ENCODE measurements at places on chromosomes 12 and 14.

GRCh38 chr14:21197418-21198205 lies 41.7 kb upstream of the OR5AU1 start:
- DNase-seq, result no peak

DNA sequence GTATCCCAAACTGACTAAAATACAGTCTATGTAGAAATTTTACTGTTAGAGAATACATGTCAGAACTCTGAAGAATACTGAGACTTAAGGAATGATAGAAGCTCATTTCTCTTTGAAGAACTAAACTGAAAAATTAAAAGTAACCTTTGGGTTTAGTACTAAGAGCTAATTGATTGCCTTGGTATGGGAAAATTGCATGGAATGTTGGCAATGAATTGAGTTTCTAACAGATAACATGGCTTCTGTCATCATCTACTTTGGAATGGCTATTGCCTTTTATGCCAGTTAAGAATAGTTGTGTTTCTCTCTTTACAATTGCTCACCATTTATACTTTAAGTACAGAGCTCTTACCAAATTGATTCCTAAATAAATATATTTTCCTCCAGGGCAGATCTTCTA lies 308.8 kb upstream of the SYT1 start:
- DNase-seq, result no peak

DNA sequence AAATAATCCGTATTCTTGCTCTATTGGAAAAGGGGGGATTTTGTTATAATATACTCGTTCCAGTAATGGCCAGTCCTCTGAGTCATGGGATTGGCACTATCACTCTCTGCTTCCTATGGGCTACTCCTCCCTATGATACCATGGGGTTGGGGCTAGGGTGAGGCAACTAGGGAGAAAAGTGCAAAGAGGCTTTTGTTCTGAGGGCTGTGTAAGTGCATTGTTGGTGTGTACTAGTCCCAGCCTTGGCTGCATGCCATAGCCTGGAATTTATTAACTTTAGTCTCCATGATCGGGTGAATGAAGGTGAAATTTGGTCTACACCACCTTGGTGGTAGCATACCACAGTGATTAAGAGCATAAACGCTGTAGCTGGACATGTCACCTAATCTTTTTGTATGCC lies 247.6 kb downstream of the RPAP3 start:
- peak; percentile 30 for DNase-seq

DNA sequence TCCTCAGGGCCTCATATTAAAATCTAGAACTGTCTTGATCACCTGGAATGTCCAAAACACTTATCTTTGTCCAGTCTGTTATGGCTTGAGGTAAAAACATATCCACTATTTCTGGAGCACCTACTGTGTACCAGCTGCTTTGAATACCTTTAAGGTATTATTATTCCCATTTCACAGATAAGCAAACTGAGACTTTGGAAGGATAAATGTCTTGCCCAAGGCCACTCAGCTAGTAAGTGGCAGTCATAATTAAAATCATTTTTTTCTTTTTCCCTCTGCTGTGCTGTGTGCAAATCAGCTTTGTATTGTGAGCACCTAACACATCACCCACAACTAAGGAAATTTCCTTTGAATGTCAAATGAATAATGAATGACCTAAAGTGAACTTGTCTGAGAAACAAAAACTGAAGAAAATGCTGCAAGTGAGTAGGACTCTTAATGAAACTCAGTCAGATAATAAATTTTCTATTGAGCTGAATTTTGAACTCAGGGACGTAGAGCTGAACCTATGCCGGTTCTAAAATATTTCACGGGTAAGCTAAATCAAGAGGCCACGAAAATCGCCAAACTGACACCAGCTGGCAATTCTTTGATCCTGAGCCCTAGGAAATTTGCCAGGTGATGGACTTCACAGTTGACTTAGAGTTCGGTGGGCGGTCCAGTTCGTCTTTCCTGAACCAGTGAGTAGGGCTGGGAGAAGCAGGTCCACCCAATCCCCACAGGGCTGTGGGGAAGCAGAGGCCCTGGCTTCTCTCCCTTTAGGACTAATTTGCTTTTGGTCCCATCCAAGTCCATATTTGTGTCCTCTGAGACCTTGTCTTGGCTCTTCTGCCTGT lies 159.7 kb upstream of the PWP1 start:
- no peak for DNase-seq

GRCh38 chr12:107436836-107437235 lies 248.8 kb upstream of the PWP1 start:
- no peak for DNase-seq

GRCh38 chr12:2140858-2141519 lies 88.2 kb downstream of the CACNA1C start:
- no peak for DNase-seq

DNA sequence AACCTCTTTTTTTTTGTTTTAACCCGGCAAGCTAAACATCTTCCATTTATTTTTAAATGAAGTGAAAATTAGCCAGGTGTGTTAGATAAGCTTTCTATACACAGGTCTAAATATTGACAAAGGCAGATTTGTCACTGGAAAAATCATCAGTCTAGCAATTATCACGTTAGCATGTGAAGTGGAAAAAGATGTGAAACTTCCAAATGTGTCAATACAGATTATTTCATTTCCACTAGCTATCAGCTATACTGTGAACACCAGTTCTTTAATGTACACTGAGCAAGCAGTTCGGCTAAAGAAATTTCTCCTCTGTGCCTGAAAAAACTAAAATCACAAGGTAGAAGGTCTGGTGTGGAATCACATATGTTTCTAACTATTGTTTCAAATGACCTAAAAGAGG lies 96.6 kb upstream of the G2E3 start:
- DNase-seq, result no peak

GRCh38 chr12:16939871-16940306 lies 333.9 kb upstream of the LMO3 start:
- DNase-seq, result no peak

DNA sequence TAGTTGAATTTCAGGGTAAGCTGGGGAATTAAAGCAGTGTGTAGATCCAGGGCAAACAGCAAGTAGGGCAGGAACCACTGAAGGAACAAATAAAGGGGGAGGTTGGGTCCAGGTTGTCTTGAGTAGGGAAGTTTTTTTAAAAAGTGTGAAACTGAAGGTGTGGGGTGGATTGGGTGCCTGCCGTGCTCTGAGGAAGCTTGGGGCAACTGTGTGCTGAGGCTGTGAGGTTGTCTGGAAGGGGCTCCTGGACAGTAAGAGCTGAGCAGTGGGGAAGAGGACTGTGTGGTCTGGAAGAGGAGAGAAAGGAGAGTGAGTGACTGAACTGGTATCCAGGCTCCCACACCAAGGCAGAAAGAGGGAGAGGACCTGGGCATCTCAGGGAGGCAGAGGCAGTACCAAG lies 10.9 kb upstream of the GPR162 start:
- DNase-seq, result no peak

GRCh38 chr12:7601406-7601805 lies 64.3 kb downstream of the APOBEC1 start:
- no peak for DNase-seq

DNA sequence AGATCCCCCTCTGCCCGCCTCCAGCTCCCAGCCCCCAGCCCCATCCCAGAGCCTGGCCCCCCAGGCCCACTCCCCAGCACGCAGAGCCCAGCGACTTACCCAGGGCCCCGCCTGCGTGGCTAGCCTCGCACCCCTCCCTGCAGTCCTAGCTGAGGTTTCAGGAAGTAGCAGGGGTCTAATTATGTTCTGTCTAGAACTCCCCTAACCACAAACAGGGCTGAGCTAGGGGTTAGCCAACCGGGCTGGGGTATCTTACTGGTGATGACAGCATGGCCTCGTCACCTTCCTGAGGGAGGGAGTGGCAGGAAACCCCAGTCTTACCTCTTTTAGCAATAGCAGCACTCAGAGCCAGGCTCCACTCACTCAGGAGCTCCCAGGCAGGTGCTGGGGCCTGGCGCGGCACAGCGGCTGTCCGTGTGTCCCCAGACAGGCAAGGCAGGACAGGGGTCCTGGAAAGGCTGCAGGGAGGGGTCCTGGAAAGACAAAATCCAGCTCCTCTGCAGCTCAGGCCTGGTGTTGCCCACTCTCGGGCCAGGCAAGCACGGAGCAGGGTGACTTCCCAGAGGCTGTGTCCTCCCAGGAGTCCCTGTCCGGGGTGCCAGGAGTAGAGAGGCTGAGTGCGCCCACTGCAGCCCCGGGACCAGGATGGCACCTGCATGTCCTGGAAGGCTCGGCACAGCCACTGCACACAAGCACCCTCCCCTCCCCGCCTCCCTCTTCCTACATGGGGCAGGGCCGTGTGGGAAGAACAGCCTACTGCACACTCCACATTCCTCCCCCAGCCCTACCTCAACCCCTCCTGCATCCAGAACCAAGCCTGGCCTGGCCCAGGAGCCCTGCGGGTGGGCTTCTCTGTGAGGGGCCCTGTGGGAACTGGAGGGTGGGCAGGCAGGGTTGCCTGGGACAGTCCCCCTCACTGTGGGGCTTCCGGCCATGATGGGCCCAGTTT lies at the start of gene GPR132:
Gene GPR132, minus strand, starts transcription at position 151 of the 949 bp plus-strand sequence. CDS start 10,010 bp downstream, outside the sequence.
- DNase-seq, result peak; percentile 66

- peak; percentile 28 for DNase-seq
These were observed 46.3 kb upstream of the ATP2A2 start for GRCh38 chr12:110234755-110235154.

GRCh38 chr12:57096748-57097553 lies 8.0 kb downstream of the NAB2 start:
- DNase-seq, result no peak

GRCh38 chr14:44759277-44759676 lies 202.5 kb downstream of the KLHL28 start:
- DNase-seq, result no peak

DNA sequence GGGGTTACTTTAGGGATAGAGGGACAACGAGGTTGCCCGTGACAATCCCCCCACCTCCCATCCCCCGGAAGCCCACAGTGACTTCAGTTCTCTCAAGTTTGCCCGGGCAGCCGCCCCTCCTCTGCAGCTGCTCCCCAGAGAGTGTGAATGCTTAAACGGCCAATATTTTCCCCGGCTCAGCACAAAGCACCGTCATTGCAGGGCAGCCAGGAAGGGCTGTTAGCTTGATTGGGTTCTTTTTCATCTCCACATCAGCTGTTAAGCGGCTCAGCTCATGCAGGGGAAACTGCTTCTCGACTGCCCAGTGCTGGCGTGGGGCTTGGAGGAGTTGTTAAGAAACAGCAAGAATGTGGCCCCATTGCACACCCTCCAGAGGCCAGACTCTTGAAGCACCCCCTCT lies 120.5 kb upstream of the NCOR2 start:
- DNase-seq, result peak; percentile 54

GRCh38 chr14:56135001-56135400 lies 16.8 kb downstream of the PELI2 start:
- DNase-seq, result no peak

DNA sequence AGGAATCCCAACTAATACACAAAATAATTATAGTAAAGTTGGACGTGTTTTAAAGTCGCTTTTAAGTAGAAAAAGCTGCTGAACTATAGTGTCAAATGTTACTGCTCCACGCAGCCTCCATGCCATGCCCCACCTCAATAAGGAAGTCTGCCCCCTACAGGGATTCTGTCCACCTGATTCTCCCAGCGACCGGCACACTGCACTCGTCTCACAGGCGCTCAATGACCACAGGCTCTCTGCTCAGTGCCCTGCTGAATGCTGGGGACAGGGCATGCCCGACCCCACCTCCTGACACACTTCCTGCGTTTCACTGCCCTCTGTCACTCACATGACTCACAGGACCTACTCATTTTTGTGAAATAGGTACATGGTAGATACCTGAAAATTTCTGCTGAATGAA lies 48.9 kb downstream of the BDKRB1 start:
- DNase-seq, result no peak

GRCh38 chr12:124583854-124584253 lies 16.4 kb upstream of the NCOR2 start:
- DNase-seq, result no peak

DNA sequence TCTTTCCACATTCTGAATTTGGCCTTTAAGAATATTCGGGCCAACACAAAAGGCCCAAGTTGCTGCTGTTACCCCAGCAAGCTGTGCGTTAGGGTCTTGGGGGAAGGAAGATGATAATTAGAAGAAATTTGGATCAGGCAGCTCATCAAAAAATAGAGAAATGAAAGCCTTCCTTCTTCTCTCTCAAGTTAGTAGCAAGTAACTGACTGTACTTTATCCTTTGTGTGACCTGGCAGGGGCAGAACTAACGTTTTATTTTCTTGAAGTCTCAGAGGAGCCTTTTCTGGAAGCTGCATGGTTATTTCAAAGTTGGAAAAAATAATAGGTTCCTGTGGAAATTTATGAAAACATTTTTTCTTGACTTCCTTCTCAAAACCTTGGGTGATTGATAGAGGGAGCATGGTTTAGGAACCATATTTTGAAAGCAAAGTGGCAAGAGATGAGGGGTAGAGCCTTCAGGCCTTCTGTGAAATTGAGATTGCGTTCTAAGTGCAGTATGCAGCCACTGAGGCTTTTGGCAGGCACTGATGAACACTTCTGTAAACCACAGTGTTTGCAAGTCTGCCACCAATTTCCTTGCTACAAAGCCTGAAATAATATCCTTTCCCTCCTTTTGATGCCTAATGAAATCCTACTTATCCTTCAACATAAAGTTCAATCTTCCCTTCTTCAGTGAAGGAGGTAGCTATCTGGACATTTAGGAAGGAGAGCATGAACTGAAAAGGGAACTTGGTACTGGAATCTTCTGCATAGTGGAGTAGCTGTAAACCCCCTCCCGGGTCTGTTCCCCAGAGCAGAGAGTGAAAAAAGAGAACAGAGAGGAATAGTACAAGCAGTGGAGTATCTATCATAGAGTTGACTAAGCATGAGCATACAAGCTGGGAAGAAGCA lies 123.2 kb downstream of the FGD4 start:
- DNase-seq, result peak; percentile 75

DNA sequence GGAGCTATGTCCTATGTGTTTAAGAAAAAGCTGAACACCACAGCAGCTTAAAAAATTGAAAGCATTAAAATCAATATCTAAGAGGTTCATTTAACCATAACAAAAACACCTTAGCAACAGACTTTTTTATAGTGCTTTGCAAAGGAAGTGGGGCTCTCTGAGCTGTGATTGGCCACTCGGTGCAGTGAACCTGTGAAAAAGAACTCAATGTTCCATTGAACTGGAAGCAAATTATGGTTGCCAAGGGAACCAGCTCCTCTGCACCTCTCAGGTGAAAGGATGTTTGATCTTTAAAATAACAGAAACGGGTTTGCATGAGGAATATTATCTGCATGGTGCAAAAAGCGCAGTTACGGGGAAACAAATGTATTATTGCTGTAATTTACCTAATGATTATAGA lies 149.4 kb downstream of the SNAPC1 start:
- DNase-seq, result no peak

DNA sequence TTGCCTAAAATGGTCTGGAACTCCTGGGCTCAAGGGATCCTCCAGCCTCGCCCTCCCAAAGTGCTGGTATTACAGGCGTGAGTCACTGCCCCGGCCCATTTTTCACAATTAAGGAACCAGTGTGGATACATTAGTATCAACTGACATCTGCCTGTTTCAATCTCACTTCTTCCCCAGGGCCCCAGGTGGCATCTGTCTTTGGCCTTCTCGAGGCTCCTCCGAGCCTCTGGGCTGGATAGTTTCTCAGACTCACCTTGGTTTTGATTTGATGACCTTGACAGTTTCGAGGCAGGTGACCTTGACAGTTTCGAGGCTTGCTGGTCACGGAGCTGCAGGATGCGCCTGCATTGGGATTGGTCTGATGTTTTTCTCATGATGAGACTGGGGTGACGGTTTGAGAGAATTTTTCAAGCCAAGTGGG lies 41.0 kb upstream of the NCOR2 start:
- DNase-seq, result no peak

- DNase-seq, result no peak
These were observed 452.3 kb downstream of the ADAMTS20 start for GRCh38 chr12:43099691-43100163.

Measured in pons (tissue), 1 donor.